ENCODE measurements at places on chromosomes 13 and 19. TPM values are rescaled to one million over a fixed set of nuclear protein-coding genes. Genes with fewer than 3 reads are reported as not detected.

DNA sequence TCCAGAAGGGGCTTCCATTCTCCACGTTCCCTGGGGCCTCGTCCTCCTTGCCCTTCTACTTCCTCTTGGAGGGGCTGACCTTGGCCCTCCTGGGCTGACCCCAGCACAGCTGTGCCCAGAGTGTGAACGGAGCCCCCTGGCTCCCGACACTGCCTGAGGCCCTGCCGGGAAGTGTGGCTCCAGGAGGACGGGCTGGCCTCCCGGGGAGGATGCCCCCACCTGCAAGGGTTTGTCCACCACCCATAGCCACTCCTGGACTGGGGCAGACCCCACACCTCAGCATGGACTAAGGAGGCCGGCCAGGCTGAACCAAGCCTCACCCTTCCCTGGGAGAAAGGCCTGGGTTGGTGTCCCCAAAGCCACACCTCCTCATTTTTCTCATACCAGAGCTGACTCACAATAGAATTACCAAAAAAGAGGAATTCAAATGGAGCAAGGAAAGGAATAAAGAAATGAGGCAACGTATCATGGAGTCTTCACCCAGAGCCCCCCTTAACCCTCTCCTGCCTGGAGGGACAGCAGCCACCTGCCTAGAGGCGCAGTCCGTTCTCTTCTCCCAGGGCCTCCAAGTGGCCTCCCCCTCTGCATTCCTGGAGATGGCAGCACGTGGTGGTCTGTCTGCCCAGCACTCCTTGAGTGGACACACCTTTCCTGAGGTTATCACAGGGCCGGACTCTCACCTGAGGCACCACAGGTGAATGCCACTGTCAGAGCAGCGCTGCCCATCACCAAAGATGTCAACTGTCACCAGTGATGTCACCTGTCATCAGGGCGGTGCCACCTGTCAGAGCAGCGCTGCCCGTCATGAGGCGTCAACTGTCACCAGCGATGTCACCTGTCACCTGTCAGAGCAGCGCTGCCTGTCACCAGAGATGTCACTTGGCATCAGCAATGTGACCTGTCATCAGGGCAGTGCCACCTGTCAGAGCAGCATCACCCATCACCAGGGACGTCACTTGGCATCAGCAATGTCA is 3.1 kb upstream of the C13orf46 start:
- no peak for DNase-seq

DNA sequence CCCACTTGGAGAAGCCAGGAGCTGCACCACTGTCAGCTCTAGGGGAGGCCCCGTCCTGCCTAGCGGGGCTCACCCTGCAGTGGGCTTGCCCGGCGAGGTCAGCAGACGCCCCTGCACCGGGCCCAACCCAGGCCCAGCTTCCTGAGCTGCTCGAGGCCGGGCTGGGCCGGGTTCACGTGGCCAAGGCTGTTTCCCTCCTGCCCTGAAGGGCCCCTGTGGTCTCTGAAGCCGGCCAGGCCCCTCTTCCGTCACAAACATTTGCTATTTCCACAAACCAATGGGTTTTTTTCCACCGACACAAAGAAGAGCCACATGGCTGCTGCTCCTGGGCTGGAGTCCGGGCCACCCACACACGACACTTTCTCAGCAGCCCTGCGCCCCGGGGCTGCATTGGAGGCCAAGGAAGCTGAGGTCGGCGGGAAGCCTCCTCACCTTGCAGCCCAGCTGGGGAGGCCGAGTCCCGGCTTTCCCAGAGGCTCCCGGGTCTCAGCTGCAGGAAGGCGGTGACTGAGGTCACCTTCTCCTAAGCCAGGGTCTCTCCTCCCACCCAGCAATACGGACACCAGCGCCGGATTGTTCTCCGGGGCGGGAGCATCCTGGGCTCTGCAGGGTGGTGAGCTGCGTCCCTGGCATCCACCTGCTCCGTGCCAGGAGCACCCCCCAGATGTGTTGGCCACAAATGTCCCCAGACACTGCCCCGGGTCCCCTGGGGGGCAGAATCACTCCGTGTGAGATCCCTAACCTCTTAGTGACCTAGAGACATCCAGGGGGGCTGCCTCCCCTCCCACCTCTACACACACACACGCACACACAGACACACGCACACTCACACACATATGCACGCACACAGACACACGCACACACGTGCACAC is 80.5 kb downstream of the GADD45B start:
- no peak for DNase-seq

- no peak for DNase-seq
Observed at GRCh38 chr19:12574036-12574435, 22.8 kb upstream of the ZNF564 start.

DNA sequence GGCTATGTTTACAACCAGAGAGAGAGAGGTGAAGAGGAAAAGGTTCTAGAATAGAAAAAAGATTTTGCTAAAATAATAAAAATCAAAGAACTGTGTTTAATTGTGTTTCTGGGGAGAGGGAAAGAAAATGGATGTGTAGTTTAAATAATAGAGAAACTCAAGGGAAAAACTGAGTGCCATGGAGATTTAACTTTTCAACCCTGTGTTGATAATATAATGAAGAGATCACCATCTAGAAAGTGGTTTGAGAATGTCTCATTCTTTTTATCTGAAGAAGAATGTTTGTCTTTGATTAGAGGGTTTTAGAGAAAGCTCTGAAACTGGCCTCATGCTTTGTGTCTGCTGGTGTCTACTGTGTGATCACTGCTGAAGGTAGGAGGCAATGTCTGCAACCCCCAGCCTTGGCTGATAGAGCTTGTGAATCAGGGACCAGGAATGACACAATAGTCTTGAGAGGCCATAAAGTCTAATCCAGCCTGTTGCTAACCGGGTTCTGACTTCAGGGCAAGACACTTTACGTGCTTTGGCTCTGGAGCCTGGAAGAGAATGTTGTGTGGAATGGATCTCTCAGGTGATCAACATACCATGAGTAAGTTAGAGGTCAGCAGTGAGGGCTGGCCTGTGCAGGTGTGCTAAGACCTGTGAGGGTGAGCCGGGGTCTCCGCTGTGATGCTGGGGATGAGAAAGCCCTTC is 5.4 kb downstream of the COL4A2 start:
- no peak for DNase-seq

DNA sequence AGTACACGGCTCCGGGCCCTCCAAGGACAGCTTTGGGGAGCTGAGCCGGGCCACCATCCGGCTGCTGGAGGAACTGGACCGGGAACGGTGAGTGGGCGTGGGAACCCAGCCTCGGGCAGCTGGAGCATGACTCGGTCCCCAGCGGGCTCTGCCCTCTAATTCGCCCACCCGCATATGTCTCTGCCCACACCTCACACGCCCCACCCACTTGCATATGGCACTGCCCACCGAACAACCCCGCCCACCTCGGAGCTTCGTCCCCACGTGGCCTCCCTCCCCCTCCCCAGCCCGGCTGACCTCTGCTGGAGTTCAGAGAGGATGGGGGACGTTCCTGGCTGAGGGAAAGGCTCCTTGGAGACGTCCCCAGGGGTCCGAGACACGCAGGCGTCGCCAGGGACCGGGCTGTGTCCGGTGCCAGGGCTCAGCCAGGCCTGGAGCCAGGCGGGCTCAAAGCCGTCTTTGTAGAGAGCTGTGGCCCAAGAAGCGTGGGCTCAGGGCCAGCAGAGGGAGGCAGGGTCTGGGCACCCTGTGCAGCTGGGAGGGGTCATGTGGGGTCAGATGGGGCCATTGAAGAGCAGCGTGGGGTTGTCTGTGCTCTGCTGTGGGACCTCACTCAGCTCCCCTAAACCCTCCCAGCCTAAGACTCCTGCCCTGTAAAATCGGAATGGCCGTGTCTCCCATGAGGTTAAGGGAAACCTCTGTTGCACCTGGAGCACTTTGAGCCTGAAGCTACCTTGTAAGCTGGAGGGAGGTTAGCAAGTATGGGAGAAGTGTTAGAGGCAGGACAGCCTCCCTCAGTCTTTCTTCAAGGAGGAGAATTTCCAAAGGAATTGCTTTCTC is 3.8 kb downstream of the APC2 start:
- DNase-seq: no peak

The FGF9 gene
- total RNA-seq: 1.5 TPM

The LILRA5 gene
- total RNA-seq: 2.1 TPM
